ENCODE measurements at places on chromosomes 13 and 19. TPM values are rescaled to one million over a fixed set of nuclear protein-coding genes. Genes with fewer than 3 reads are reported as not detected.
A peak's percentile ranks its signal among the peaks of the same experiment; 100 is the strongest.

GRCh38 chr13:110471156-110471832, 90.2 kb downstream of the RAB20 start:
- no peak for DNase-seq

DNA sequence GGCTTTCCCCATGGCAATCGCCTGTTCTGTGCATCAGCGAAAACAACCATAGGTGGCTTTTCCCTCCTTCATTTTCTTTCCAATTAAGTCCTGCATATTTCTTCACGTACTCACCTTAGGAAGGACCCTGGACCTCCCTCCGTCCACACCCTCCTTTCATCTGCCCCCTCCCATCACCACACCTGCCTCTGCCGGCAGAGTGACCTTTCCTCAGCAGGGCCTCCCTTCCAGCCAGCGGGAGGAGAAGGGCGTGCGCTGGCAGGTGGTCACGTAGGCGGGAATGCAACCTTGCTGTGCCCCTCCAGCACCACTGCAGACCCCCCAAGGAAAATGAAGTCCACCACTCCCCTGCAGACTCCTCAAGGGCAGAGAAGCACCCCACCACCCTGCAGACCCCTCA, 61.1 kb downstream of the GSX1 start:
- DNase-seq = no peak

DNA sequence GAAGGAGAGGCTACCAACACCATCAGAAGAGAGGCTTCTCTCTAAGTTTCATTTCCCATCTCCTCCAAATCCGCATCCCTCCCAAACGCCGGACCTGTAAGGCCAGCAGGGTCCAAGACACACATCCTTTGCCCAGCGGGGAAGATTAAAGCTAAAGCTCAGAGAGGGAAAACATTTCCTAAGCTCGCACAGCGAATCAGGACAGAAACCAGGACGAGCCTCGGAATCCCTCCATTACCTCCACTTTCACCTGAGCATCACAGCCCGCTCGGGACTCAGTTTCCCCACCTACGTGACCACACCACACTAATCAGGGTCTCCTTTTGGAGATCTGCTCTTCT, 711 bp upstream of the FOSB start:
- DNase-seq = no peak

DNA sequence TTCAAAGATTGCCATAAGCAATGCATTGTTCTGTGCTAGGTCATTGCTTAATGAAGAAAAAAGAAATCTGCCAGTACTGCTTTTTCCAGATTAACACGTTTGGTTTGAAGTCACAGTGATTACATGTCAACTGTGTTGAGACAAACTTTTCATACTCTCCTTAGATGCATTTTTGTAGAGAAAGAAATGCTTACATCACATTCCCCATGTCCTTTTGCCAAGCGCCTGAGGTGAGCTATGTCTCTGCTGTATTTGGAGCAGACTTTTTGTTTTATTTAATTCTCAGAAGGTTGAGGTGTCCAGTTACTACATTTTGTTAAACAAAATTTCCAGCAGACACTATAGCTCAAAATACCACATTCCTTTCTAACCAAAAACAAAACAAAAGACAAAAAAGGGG, 16.2 kb downstream of the LACC1 start:
- DNase-seq = no peak

- no peak for DNase-seq
Measured at GRCh38 chr13:29943686-29944085, 93.3 kb upstream of the UBL3 start.

DNA sequence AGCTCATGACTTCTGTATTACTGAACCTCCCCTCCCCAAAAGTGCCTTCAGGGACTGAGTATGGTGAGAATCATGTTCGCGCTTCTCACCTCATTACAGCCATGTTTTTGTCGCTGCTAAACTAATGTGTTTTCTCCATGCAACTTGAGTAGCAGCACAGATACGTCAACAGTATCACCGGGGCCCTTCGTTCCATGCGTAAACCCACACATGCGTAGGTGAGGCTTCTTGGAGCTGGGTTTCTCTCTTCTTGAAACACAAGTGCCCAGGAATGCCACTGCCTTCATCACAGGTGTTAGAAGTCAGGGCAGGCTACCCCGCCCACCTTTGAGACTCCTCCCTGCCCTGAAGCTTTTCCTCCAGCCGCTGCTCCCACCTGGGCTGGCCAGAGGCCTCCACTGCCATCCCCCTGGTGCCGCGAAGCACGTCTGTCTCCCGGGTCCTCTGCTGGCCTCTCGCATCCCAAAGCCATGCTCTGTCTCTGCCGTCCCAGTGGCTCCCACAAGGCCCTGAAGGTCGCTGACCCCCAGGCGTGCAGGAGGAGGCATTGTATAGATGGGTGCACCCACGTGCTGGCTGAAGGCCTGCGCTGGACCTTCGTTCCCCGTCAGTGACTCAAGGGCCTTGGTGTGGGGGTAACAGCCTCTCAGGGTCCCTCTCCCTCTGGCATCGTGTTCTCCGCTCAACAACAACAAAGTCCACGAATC, 135.3 kb upstream of the MCF2L start:
- no peak for DNase-seq

- peak; percentile 52 for DNase-seq
Measured at GRCh38 chr19:45591004-45591637, 6.5 kb upstream of the OPA3 start.

- no peak for DNase-seq
Measured at GRCh38 chr13:97248243-97248642, 26.1 kb downstream of the MBNL2 start.

DNA sequence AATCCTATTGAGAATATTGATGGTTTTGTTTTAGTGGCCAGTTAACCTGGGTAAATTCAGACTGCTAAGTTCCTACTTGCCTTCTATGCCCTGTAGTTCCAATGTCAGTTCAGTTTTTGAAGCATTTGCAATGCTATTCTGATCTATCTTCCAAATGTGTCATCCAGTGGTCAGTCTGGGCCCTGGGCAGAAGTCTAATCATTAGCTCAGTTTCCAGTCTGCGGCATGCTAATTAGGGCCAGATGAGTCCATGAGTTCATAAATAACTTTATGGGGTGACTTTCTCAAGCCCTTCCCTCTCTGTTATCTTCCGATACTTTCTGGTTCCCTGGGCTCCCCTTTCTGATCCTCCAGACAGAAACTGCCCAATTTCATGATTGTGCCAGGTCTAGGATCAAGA, 32.7 kb downstream of the FAM187B start:
- DNase-seq = no peak

Gene VSIG10L
- 0.14 TPM for total RNA-seq

Gene MLLT1
- 18.3 TPM for total RNA-seq

Gene LGALS14
- not detected for total RNA-seq

Gene IL12RB1
- 22.5 TPM for total RNA-seq

Gene GRIK5
- total RNA-seq = 0.66 TPM

Gene FPR1
- 1.2 TPM for total RNA-seq

Gene MYO9B
- 176 TPM for total RNA-seq

Gene ZNF66
- total RNA-seq = 7.4 TPM

Gene CHMP2A
- 62.4 TPM for total RNA-seq

Gene LRP3
- total RNA-seq = not detected
